Osteocyte (in vitro differentiated cells): ENCODE measurements at places on chromosomes 3 and 15. TPM values are rescaled to one million over a fixed set of nuclear protein-coding genes. Genes with fewer than 3 reads are reported as not detected.

DNA sequence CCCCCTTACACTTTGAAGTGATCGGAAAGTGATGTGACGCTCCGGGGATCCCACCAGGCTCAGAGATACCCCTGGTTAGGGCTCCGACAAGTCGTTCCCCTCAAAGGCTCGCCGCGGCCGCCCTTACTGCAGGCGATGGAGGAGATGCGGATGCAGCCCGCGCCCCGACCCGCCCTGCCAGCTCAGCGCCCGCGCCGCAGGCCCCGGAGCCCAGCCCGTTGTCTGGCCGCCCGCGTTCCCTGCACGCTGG is 228 bp downstream of the GLT8D1 start:
- DNase-seq: no peak
- no peaks in the 10 kb centered on the region for H3K27me3 ChIP-seq
- peak overlapping the region; percentile 98 for H3K27ac ChIP-seq
- peaks cover 8% of the 10 kb centered on the region for H3K36me3 ChIP-seq

DNA sequence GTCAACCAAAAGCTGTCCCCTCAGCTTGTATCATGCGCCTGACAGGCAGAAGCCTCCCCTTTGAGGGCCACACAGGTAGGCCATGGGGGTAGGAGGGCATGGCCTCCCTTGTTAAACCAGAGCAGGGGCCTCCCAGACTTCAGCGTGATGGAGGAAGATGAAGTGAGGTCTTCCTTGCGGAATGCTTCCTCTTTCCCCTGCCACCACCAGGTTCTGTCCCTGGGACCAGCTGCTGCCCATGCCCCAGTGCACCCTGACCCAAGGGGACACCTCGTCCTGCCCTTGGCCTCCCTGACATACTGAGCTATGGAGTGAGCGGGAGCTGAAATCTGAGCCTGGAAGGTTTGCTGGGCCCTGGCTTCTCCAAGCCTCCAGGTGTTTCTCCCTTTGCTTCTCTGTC is 26.7 kb downstream of the SSUH2 start:
- no peaks in the 10 kb centered on the region for H3K27me3 ChIP-seq
- H3K27ac ChIP-seq: no peak overlapping the region
- H3K36me3 ChIP-seq: no peaks in the 10 kb centered on the region
- H3K4me1 ChIP-seq: peaks cover 11% of the 10 kb centered on the region
- no peak for DNase-seq

The MUC20 gene
- total RNA-seq: 6.2 and 7.6 TPM in 2 replicates

The FRMD5 gene
- total RNA-seq: not detected in 2 replicates
